ENCODE measurements at places on chromosomes 5 and 9.

DNA sequence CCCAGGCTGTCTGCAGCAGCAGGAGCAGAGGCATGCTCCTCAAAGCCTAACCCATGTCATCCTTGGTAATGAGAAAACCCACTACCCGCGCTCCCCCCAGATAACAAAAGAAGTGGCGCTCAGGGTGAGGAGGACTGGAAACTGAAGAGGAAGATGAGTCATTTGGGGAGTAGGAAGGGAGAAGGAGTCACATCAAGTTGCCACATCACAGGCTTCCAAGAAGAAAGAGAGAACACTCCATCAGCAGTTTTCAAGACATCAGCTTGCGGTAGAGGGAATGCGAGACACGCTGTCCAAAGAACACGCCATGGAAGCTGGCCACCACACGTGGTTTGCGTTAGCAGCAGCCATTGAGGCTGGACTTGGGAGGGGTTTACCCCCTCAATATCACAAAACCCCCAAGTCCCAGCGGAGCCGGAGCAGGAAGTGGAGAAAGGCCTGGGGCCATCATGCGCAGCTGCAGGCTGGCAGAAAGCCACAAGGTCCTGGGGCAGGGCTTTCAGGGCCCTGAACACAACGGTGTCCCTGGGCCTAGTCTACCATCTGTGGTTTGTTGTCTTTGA lies 41.5 kb downstream of the SH3PXD2B start:
- DNase-seq = peak; percentile 99

GRCh38 chr5:174482607-174483024 lies 241.8 kb upstream of the MSX2 start:
- no peak for DNase-seq

GRCh38 chr9:132690696-132691095 lies 20.4 kb downstream of the GTF3C4 start:
- DNase-seq = peak; percentile 14

GRCh38 chr9:16601991-16602390 lies 268.5 kb downstream of the BNC2 start:
- no peak for DNase-seq

GRCh38 chr9:113774963-113775362 lies 101.1 kb upstream of the ZNF618 start:
- DNase-seq = no peak

- peak; percentile 97 for DNase-seq
Measured at GRCh38 chr5:10702040-10702629, 58.9 kb downstream of the DAP start.

- no peak for DNase-seq
Measured at GRCh38 chr5:89397096-89397495, 514.1 kb upstream of the MEF2C start.

DNA sequence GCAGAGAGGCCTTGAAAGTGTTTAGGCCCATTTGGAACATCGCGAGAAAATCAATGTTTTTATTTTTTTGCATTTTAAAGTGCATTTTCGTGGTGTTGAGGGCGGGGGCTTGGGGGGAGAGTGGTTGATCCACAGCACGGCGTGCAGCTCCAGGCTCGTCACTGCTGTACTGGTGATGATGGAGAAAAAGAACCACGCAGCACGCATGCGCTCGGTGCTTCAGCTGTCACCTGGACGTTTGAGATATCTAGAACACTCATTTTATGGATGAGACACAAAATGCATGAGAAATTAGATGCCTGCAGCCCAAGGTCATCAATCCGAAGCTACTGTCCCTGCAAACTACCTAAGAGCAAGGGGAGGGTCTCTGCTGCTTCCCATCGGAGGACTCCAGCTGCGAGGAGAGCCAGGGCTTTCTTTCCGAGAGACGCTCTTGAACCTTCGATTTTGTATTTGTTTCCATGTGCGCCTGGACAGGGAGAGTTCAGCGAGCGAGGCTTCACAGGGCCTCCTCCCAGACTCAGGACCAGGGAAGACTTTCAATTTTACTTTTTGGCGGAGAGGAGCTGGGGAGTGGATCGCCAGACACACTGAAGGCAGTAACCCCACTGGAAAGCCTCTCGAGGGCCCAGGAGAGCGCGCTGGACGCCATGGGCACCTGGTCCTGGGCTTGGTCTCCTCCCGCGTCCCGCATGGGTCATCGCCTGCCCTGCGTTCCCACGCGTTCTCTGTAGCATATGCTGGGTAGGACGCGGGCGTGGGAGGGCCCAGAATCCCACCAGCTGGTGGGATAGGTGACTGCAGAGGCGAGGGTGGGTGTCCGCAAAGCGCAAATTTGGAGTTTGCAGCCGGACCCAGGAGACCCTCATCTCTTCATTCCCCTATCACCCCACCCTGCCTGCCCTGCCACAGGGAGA lies 2.5 kb downstream of the DMRT2 start:
- DNase-seq = no peak

- DNase-seq = no peak
Measured at GRCh38 chr5:89595056-89595455, 712.1 kb upstream of the MEF2C start.

GRCh38 chr5:171272996-171273970 lies 35.8 kb upstream of the TLX3 start:
- peak; percentile 63 for DNase-seq

Data from EH (cell line).